ENCODE measurements at places on chromosomes 6 and 20.

GRCh38 chr6:50707652-50708300 lies 5.5 kb upstream of the TFAP2D start:
- no peak for DNase-seq

DNA sequence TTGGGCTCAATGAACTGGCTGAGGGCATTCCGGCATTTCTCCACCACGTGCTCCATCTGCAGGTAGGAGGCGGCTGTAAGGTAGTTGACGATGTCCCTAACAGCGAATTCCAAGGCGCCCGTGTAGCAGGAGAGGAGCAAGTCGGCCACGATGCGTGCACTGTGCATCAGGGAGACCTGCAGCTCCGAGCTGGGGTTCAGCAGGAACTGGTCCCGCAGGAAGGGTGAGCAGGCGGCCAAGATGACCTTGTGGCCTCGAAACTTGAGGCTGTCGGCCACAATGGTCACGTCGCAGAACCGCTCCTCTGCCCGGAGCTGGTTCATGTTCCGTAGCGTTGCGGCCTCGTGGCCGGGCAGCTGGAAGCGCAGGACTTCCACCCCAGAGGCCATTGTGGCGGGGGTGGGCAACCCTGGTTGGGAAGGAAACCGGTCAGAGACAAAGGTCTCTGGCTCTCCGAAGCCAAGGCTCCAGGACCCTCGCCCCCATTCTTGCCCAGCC lies 920 bp downstream of the ZBTB12 start:
- no peak for DNase-seq

GRCh38 chr6:139250296-139251044 lies 41.3 kb downstream of the TXLNB start:
- DNase-seq = peak; percentile 81

GRCh38 chr6:30678964-30679726 lies 6.3 kb upstream of the DHX16 start:
- peak; percentile 78 for DNase-seq

DNA sequence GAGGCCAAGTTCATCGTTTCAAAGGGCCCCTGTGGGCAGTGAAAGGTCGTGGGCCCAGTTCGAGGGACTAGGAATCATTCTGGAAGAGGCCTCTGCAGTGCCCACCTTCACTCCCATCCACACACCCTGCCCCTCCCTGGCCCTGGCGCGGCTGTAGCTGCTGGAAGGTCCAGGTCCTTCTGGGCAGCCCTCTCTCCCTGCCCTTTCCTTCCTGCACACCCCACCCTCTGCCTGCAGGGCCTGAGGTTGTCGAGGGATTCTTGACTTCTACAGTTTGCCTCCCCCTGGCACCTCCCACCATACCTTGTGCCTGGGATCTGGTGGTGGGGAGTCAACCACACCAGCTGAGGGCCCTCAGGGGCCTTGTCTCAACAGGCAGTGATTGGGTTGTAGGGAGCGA lies 4.5 kb upstream of the MYT1 start:
- DNase-seq = no peak

DNA sequence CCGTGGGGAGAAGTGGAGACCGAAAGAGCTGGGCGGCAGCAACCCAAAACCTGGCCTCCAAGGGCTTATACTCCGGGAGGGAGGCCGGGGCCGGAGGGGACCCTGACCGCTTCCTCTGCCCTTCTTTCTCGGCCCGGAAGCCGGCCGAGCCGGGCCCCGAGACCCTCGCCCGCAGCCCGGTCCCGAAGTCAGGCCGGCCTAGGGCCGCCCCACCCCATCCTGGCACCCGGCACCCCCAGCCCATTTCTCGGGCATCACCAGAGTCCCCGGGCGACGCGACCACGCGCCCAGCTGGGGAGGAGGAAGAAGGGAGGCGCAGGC lies 572 bp upstream of the ZDHHC14 start:
- peak; percentile 1 for DNase-seq

- DNase-seq = no peak
Observed at GRCh38 chr20:9981829-9982228, 53.0 kb upstream of the ANKEF1 start.

- DNase-seq = no peak
Observed at GRCh38 chr6:119278625-119279024, 70.9 kb downstream of the MAN1A1 start.

DNA sequence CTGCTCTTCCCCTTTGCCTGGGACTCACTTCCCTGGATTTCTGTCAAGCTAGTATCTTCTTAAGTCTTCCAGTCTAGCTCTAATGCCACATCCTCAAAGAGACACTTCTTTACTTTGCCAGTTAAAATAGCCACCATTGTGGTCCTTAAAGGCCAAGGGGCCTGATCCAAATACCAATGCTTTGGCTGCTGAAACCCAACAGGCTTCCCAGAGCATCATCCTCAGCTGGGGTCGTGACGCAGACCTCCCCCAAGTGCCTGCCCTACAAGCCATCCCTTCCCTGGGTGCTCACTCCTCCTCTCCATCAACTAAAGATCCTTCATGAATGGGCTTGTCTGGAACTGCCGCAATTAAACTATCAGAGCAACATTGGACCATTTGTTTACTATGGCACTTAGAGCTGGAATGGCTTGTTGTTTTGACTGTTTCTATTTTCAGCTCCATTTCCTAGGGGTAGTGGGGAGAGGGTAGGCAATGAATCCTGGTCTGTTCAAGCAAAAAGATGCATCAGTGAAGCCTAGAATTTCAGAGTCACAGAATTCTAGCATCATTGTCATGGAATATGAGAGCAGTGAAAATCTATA lies 79.6 kb upstream of the SIRPA start:
- no peak for DNase-seq

DNA sequence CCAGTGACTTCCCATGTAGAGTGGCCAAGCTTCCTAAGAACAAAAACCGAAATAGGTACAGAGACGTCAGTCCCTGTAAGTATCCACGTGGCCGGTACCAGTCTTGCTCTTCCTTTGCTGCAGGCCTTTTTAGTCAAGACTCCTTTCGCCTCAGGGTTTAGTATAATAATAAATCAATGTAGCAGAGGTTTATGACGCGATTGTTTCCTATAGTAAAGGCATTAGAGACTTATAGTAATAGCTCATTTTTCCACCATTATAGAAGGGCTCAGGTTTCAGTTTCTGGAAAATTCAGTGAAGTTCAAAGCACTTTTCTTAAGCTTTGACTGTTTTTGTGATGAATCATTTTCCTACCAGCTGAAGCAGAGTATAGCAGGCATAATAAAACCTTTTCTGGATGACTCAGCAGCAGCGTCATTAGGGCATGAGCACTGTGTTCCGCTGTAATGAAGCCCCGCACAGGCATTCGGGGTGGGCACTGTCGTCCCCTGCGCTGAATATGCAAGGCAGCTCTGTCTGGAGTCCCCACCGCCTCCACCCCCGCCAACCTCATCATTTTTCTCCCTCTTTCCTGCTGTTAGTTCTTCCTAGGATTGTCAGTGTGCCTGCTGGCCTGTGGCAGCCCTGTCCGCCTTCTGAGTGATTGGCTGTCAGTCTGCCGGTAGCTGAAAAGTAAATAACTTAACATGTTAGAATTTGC lies 51.3 kb downstream of the PTPN1 start:
- peak; percentile 13 for DNase-seq

DNA sequence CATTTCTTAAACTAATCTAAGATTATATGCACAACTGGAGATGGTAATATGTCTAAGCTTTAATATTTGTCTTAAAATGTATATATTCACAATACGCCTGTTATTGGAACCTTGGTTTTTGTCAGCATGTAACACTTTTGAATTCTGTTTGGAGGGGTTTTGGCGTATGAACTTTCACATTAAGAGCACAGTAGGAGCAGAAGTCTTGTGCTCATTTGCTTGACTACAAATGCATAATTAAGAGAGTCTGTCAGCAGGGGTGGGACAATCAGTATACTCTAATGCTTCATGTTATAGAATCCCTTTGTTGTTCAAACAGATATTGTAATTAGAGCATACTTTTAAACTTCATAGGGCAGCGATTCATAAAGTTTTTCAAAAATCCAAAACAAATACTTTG lies 112.8 kb downstream of the QKI start:
- no peak for DNase-seq

- DNase-seq = peak; percentile 72
Observed at GRCh38 chr20:6636209-6637159, 131.0 kb upstream of the BMP2 start.

GRCh38 chr20:10454151-10454750 lies 19.1 kb downstream of the SLX4IP start:
- DNase-seq = peak; percentile 49

GRCh38 chr6:135267085-135267484 lies 86.0 kb downstream of the MYB start:
- no peak for DNase-seq

DNA sequence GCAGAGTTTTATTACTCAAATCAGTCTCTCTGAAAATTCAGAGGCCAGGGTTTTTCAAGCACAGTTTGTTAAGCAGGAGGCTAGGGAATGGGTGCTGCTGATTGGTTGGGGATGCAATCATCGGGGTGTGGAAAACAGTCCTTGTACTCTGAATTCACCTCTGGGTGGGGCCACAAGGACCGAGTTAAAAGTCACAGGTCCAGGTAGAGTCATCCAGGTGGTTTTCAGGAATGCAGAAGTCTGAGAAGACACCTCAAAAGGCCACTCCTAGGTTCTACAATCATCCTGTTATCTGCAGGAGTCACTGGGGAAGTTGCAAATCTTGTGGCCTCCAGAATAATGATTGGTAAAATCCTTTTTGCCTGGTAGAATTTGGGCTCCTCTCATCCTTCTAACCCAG lies 371.2 kb upstream of the SULF2 start:
- DNase-seq = no peak

DNA sequence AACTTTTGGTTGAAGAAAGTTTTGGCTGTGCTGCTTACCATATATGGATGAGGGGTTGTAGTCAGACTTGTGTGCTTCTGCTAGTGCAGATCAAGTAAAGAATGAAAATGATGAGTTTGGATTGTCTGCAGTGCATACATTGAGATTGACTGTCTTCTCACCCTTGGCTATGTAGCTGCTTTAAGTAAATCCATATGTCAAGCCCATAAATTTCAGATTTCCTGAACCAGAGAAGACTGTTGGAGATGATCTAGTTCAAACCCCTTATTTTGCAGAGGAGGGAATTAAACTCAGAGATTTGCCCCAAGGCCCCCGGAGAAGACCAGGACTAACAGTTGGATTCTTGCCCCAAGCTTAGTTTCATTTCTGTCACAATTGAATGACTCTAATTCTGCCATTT lies 67.2 kb downstream of the PKIB start:
- DNase-seq = no peak

DNA sequence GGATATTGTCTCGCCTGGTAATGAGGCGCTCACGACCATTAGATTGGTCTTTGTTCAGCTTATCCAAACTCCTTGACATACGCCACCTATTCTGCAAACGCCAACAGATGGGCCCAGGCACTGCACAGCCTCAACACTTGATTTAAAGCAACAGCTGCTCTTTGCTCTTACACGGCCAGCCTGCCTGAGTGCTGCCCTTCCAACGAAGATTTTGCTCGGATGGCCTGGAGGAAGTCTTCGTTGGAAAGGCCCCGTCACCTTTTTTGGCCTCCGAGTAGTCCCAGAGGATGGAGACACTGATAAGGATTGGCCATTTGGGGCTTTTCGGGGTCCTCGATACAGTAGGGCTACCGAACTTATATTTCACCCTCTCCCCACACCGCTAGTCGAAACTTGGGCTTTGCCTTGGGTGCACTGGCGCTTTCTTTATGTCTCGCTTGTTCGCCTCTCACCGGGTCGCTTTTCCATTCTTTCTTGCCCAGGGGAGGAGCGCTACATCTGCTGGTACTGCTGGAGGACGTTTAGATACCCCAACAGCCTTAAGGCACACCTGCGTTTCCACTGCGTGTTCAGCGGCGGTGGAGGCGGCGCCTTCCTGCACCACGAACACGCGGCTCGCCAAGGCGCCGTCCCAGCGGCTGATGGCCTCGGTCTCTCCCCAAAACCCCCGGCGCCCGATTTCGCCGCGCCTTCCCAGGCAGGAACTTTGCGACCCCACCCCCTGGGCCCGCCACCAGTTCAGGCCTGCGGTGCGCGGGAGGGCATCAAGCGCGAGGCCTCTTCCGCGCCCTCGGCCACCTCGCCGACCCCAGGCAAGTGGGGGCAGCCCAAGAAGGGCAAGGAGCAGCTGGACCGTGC lies 6.1 kb downstream of the PRDM13 start:
- DNase-seq = no peak

DNA sequence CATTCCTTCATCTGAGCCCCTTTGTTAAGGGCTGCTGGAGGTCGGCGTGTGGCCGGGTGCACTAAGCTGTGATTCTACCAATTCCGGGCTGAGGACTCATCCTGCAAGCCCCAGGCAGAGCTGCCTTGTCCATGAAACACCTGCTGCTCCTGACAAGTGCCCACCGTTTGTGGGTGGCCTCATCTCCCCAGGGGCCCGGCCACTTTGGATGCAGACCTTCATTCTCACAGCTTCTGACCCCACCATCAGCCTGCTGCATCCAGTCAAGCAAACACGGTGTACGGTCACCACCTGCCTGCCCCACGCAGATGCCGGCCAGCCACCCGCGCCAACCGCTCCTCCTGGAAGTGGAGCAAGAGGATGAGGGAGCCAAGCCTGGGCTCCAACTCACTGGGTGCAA lies 382.7 kb downstream of the THBS2 start:
- DNase-seq = no peak

- no peak for DNase-seq
Observed at GRCh38 chr6:52089758-52090348, 2.4 kb upstream of the PKHD1 start.

GRCh38 chr6:84182001-84182400 lies 45.4 kb downstream of the CEP162 start:
- DNase-seq = no peak

- peak; percentile 86 for DNase-seq
Observed at GRCh38 chr6:26553264-26553634, 15.1 kb downstream of the HMGN4 start.

DNA sequence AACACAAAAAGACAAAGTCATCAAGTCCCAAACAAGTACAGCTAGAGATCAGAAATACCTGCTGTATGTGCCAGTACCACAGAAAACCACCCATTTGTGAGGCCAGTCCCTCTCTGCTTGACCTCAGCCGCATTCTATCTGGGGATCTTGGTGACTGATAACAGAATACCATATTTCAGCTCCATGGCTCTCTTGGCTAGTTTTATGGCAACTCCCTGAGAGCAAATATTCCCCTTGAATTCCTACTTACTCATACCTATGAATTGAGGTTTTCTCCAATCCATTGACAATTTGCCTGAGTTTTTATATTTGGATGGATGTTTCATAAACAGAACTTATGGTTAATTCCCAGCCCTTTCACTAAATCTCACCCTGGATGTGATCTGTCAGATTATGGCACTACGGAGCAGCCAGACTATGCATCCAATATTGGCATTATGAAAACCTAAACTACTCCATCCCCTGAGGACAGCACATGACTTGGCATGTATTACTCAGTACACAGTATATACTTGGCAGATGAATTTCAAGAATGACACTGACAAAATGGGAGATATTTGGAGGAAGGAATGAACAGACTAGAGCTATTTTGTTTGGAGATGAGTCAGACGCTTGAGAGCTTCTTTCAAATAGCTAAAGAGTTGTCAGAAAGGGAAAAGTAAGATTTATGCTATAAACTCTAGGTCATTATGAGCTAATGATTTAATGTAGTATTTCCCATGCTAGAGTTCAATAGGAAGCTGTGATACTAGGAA lies 95.7 kb downstream of the PRDM1 start:
- DNase-seq = peak; percentile 33
